ENCODE measurements at places on chromosomes 4 and X. TPM values are rescaled to one million over a fixed set of nuclear protein-coding genes. Genes with fewer than 3 reads are reported as not detected.

MAML3 gene
- 16.2 TPM for total RNA-seq

ING2 gene
- 8.1 TPM for total RNA-seq

TMPRSS11F gene
- total RNA-seq, result 13.8 TPM

CNGA1 gene
- total RNA-seq, result 2.0 TPM

CCDC110 gene
- 1.2 TPM for total RNA-seq

CXCL13 gene
- not detected for total RNA-seq

CXorf49 gene
- not detected for total RNA-seq

IBSP gene
- total RNA-seq, result not detected

CENPE gene
- total RNA-seq, result 2.2 TPM

IQCM gene
- total RNA-seq, result not detected

CXCL11 gene
- not detected for total RNA-seq

PAK3 gene
- 2.9 TPM for total RNA-seq

VMA21 gene
- total RNA-seq, result 21.6 TPM

UGT2A3 gene
- not detected for total RNA-seq

NMU gene
- total RNA-seq, result 8.1 TPM

PAGE5 gene
- not detected for total RNA-seq

POLN gene
- total RNA-seq, result 3.9 TPM

MEPE gene
- total RNA-seq, result not detected

CRMP1 gene
- total RNA-seq, result 3.4 TPM

STPG2 gene
- total RNA-seq, result not detected

CITED1 gene
- 2.7 TPM for total RNA-seq

TACR3 gene
- not detected for total RNA-seq

PDK3 gene
- total RNA-seq, result 23.3 TPM

THAP9 gene
- total RNA-seq, result 4.2 TPM

MSL3 gene
- total RNA-seq, result 25.5 TPM

PLK4 gene
- total RNA-seq, result 6.6 TPM

Data from vagina (tissue), 2 donors.